ENCODE measurements at places on chromosomes 1 and 21.
A peak's percentile ranks its signal among the peaks of the same experiment; 100 is the strongest.

GRCh38 chr1:115036814-115037507, 7.3 kb downstream of the TSHB start:
- DNase-seq = no peak

- DNase-seq = peak; percentile 43
These were observed 553.6 kb downstream of the NUF2 start for GRCh38 chr1:163875200-163875926.

DNA sequence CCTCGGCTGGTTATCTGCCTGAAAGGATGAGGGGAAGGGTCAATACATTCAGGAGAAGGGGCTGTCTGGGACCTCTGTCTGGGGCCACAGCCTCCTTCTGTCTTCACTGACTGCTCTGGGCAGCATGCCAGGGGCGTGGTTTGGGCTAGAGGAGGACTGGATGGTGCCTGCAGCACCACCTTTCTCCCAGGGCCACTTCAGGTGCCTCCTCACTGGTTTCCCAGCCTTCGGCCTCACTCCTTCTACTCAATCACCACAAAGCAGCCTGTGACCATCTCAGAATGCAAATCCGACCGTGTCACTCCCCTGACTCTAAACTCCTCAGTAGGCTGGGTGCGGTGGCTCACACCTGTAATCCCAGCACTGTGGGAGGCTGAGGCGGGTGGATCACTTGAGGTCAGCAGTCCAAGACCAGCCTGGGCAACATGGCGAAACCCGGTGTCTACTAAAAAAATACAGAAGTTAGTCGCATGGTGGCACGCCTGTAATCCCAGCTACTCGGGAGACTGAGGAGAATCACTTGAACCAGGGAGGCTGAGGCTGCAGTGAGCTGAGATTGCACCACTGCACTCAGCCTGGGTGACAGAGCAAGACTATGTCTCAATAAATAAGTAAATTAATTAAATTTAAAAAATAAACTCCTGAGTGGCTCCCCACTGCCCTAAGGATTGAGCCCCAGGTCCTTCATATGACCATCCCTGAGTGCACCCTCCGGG, 50.1 kb upstream of the ECE1 start:
- no peak for DNase-seq

DNA sequence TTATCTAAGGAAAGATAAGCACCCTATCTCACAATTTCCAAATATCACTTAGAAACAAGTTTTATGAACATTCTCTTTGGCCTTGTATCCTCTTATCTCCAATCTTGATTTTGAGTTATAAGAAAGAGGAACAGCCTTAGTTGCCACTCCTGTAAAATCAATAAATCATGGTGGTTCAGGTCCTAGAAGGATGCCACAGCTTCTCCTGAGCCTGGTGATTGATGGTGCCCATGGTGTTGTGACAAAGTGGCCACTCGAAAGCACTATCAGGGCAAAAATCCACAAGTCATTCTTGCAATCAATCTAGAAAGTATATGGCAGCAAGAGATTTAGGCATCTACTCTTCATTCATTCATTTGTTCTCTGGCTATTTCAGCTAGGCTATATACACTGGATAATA, 27.8 kb downstream of the GBP6 start:
- DNase-seq = no peak

GRCh38 chr1:32791881-32792280, 25.3 kb downstream of the YARS1 start:
- no peak for DNase-seq
